ENCODE measurements at places on chromosomes 1 and 21.
A peak's percentile ranks its signal among the peaks of the same experiment; 100 is the strongest.

- no peak for DNase-seq
Observed at GRCh38 chr1:96541491-96541890, 180.1 kb upstream of the PTBP2 start.

DNA sequence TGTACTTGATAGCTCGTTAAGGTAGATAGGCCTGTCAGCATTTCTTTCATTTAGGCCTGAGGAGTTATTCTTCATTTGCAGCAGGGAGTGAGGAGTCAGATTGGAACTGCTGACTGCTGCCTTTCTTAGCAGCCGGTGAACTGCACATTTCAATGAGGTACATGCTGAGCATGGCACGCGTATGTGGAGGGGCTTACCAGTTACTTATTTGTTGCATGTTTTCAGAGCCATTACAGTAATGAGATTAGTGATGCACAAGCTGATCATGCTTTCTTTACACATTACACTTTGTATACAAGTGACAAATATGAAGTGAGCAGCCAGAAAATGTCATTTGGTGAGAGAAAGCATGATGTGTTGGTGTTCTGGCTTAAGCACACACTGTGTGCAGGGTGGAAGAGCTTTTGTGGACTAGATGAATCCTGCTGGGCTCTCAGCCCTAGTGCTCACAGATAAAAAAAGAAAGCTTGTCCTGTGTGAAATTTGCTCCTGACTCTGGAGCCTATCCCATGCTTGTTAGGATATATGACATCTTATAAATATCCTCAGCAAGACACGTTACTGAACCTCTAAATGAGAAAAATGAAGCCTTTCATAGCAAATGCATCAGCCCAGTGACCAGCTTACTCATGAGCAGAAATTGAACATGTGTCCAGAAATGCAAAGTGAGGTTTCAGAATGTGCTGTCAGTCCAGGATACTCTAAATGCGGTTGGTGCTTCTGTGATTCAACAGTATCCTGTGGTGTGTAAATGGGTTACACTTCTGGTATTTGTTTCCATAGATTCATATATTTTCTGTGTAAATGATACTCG is 574.7 kb upstream of the ADGRL2 start:
- peak; percentile 1 for DNase-seq

GRCh38 chr1:220149742-220150141 is 55.8 kb downstream of the IARS2 start:
- DNase-seq: no peak

- DNase-seq: peak; percentile 98
Observed at GRCh38 chr1:77545970-77546369, 136.5 kb downstream of the ZZZ3 start.

DNA sequence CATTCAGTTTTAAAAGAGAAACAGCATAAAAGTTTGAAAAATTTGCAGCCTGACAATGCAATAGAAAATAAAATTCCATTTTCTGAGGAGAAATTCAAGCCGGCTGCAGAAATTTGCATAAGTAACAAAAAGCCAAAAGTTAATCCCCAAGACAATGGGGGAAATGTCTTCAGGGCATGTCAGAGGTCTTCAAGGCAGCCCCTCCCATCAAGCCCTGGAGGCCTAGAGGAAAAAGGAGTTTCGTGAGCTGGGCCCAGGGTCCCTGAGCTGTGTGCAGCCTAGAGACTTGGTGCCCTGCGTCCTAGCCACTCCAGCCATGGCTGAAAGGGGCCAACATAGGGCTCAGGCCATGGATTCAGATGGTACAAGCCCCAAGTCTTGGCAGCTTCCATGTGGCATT is 74.6 kb downstream of the PIK3R3 start:
- DNase-seq: no peak

GRCh38 chr1:33087677-33088076 is 6.7 kb downstream of the AZIN2 start:
- no peak for DNase-seq

DNA sequence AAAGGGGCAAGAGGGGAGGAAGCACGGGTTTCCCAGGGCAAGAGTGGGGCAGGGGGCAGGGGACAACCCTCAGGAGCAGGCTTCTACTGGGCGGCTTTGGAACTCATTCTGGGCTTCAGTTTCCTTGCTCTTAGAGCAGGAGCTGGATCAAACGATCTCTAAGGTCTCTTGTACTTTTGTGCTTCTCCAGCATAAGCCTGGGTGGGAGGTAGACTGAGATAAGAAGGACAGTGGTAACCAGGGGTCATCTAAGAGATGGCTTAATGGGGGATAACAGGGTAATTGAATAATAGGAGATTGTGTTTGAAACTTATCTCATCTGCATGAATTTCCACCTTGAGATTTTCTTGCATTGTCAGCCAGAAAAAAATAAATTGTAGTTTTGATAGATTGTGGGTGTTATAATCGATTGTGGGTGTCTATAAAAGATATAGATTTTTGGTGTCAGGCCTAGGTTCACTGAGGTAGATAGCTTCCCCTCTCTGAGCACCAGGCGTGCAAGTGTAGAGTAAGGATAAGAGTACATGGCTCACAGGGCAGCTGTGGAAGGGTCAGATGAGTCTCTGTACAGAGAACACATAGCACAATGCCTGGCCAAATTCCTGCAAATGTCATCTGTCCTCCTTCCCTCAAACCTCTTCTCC is 68.0 kb downstream of the CD58 start:
- DNase-seq: no peak

DNA sequence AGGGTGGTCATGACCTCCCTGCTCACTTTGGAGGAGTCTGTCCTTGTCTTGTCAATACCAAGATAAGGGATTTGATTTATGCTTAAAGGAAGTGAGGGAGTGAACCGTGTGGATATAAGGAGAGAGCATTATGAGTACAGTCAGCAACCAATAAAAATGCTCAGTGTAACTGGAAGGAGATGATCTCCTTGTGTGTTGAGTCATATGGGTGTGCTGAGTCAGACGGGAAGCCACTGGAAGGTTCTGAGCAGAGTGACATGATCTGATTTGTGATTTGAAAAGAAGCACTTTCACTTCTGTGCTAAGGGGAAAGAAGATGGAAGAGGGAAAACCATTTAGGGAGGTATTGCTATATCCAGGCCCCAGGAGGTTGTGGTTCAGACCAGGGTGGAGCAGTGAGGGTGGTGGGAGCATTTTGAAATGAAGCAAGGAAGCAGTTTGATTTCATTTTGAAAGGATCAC is 2.5 kb upstream of the BCL10 start:
- DNase-seq: peak; percentile 94

DNA sequence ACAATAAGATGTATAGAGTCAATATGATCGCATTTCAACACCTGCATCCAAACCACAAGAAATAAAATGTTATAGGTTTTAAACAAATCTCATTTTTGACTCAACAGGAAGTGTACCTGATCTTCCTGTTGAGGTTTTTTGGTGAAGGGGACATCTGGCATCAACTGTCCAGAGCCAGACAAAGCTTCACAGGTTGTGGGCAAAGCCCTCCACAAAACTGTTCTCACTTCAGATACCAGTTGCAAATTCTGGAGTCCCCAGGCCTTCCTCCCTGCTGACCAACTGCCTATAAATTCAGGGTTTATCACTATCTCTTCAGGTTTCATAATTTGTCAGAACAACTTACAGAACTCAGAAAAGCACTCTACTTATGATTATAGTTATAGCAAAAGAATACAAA is 326.1 kb upstream of the CAMK1G start:
- no peak for DNase-seq

- no peak for DNase-seq
Observed at GRCh38 chr1:56901716-56902115, 47.1 kb downstream of the C8A start.

DNA sequence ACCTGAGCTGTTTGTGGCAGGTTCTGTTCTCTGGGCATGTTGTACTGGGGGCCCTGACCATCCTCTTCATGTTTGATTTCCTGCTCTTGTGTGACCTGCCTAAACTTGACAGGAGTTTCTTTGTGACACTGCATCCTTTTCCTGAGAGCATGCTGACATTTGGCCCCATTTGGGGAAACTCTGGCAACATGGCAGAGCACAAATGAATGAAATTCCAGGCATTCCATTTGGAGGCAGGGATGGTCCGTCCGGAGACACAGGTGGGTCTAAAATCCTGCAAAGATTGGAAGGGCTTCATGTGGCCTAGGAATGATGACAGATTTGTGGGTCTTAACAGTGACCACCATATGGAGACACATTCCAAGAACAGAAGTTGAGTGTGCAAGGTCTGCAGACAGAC is 184.0 kb downstream of the FCRL5 start:
- DNase-seq: no peak

DNA sequence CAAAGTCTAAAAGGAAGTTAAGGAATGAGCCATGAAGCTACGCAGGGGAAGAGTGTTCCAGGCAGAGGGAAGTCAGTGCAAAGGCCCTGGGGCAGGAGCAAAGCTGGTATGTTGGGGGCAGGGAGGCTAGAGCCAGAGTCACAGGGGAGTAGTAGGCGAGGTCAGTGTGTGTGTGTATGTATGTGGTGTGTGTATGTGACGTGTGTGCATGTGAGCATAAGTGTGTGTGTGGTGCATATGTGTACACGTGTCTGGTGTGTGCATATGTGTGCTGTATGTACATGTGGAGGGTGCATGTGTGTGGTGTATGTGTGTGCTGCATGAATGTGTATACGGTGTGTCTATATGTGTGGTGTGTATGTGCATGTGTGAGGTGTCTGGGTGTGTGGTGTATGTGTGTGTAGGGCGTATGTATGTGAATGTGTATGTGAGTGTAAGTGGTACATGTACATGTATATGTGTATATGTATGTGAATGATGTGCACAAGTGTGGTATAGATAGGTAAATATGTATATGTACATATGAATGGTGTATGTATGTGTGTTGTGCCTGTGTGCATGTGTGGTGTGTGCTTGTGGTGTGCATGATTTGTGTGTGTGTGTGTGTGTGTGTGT is 20.8 kb upstream of the NID1 start:
- no peak for DNase-seq

DNA sequence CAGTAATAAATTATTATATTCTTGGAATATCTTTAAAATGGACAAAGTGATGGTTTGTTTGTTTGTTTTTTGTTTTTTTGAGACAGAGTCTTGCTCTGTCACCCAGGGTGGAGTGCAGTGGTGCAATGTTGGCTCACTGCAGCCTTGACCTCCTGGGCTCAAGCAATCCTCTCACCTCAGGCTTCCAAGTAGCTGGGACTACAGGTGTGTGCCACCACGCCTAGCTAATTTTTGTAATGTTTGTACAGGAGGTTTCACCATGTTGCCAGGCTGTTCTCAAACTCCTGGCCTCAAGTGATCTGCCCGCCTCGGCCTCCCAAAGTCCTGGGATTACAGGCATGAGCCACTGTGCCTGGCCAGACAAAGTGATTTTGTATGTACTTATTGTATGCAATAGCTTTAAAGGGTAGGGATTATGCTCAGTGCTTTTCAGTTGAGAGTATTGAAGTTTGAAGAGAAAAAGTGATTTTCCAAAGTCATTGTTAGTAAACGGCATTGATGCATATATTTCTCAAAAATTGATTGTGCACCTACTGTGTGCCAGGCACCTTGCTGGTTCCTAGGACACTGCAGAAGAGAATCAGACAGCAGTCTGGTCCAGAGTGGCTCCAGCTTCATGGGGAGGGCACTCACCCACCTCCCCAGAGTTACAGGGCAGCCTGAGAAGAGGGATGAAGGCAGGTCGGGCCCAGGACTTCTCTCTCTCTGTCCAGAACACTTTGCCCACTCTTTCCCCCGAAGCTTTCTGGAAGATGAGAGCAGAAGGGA is 34.2 kb upstream of the TTC22 start:
- DNase-seq: no peak

DNA sequence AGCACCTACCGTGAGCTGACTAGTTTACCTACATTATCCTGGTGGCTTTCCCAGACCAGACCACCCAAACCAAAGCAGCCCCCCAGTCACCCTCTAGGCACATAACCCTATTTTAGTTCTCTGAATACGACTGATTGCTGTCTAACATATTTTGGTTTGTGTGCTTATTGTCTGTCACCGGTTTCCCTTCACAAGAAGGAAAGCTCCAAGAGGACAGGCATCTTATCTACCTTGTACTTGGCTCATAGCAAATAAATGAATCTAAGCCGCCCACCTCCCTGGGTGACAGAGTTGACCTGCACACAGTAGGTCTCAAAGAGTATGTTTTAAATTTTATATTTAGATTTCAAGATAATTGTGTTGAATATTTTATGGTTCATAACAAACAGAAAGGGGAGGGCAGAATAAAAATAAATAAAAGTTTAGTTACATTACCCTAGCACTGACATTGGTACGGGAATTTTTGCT is 904 bp upstream of the PRDX6 start:
- no peak for DNase-seq

Measured in fibroblast of upper back skin (primary cell).